Smooth muscle cell of the coronary artery (primary cell): ENCODE measurements at places on chromosomes 2 and 18. TPM values are rescaled to one million over a fixed set of nuclear protein-coding genes. Genes with fewer than 3 reads are reported as not detected.

Gene PDE11A
- not detected in 2 replicates for total RNA-seq

Gene HTR2B
- 14.8 and 35.6 TPM in 2 replicates for total RNA-seq

Gene GALNT13
- 0.45 TPM in 1 of 2 replicates, not detected in the other for total RNA-seq

Gene CREG2
- under 0.01 TPM in 2 replicates for total RNA-seq

Gene C1GALT1C1L
- total RNA-seq: 0.12 and 0.30 TPM in 2 replicates

Gene BCL11A
- 0.08 and 0.12 TPM in 2 replicates for total RNA-seq

Gene OR6B2
- total RNA-seq: not detected in 2 replicates

Gene MGAT4A
- total RNA-seq: 0.08 and 4.6 TPM in 2 replicates
